Inflammatory macrophage treated with lipopolysaccharide for 4 hours (primary cell): ENCODE measurements at places on chromosomes 6 and 20.
A peak's percentile ranks its signal among the peaks of the same experiment; 100 is the strongest.

DNA sequence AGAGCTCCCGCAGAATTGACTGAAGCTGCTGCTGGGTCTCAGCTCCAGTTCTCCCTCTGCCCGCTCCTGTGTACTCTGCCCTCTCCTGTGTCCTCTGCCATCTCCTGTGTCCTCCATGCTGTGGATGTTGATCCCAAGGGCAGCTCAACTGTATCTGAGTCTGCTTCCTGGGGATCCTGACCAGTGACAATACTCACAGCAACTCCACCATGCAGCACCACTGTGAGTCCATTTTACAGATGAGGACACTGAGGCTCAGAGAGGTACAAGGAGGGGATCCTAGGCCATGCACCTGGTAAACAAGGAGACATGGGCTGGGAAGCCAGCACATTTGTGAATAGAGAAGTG is 8.6 kb downstream of the TP53RK start:
- DNase-seq = no peak

DNA sequence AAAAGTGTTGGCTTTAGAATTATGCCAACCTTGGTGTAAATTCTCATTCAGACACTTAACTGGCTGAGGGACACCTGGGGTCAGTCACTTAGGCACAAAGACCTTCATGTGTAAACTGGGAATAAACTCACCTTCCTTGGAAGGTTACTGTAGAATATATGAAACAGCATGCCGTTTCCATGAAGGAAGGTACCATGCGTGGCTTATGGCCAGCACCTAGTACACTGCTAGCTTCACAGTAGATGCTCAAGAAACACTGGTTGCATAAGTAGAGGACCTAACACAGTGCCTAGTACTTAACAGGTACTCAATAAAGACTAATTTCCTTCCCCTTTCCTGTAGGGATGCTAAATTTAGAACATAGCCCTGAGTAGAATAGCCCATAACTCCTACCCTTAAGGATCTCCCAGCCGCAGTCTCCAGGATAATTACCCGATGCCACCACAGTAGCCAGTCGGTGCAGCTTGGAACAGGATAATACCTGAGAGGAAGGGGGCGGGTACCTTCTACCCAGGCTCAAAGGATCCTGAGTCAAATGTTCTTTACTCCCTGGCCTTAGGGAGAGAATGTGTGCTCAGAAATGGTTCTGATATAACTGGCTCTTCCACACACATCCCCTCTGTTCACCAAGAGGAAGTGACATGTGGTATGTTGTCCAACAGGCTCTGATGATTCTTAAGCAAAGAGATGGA is 3.6 kb downstream of the BCL2L1 start:
- no peak for DNase-seq

DNA sequence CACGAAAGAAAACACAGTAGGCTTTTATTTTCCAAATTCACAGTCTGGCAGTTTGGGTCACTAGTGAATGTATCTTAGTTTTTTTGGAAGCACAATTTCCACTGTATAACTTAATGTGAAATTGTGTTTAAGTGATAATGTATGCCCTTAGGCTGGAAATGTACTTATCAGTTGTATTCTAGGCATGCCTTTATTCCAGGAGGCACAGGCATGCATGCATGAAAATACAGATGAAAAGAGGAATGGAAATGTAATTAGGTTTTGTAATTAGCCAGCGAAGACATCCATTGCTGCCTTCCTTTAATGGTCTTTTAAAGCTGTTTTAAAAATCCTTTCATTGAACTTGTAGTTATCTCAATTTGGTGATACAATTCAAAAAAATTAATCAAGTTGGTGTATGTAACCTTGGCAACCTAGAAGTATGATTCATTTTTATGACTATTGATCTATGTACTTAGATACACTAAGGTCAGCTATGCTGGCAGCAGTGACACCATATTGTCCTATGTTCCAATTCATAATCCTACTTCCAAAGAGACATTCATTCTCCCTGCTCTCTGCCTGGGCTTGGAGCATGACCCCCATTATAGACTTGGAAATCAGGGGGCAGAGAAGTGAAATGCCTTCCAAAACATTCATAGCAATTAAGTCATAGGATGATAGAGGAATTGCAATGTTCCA is 73.1 kb downstream of the SNAP25 start:
- DNase-seq = no peak

DNA sequence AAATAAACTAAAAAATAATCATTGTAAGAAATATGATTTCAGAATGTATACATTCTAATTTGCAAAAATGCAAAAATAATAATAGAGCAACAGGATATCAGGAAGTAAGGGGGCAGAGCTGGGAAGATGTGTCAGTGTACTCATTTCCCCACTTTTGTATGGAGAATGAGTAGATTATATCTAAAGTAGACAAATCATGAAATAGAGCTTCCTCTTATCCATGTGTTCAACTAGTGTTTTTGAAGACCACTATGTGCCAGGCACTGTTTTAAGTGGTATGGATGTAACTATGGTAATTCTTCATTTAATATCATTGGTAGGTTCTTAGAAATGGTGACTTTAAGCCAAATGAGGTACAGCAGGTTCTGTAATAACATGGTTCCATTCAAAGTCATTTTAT is 17.0 kb upstream of the BMP2 start:
- DNase-seq = no peak

DNA sequence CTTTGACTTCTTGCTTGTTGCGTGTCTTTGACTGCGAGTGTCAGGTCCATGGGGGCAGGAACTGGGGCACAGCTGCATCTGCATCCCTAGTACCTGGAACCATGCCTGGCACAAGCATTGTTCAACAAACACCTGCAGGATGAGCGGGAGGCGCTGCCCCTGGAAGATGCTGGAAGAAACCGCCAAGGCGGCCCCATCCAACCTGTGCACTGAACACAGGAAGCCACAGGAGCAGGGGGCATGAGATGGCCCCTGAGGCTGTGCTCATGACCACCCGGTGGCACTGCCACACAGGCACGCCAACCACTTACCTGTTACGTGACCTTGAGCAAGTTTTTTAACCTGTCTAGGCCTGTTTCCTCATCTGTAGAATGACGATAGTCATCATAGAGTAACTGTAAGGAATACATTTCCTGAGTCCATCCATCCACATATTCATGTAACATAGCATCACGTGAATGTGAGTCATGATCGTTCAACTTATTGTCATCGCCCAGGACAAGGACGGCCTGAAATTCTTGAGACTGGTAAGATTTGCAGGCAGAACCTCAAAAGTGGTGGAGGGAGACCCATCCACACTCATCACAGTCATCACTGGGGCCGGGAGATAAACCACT is 374.2 kb downstream of the PREX1 start:
- DNase-seq = no peak

DNA sequence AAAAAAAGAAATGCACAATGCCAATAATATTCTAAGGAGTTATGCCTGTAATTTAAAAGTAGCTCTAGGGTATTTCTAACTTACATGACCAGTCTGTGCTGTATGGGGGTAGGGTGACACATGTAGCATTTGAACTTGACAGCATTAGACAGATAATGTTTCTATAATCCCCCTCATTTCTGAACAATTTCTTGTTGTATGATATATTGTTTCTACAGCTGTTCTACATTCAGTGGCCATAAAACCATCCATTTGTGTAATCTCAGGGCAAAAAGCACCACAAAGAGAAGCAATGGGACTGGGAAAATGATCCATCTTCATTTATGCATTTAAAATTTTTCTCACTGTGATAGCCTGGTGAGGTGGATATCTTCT is 767.8 kb downstream of the TFAP2A start:
- DNase-seq = no peak

GRCh38 chr6:165671222-165671768 is 8.3 kb upstream of the PDE10A start:
- no peak for DNase-seq

DNA sequence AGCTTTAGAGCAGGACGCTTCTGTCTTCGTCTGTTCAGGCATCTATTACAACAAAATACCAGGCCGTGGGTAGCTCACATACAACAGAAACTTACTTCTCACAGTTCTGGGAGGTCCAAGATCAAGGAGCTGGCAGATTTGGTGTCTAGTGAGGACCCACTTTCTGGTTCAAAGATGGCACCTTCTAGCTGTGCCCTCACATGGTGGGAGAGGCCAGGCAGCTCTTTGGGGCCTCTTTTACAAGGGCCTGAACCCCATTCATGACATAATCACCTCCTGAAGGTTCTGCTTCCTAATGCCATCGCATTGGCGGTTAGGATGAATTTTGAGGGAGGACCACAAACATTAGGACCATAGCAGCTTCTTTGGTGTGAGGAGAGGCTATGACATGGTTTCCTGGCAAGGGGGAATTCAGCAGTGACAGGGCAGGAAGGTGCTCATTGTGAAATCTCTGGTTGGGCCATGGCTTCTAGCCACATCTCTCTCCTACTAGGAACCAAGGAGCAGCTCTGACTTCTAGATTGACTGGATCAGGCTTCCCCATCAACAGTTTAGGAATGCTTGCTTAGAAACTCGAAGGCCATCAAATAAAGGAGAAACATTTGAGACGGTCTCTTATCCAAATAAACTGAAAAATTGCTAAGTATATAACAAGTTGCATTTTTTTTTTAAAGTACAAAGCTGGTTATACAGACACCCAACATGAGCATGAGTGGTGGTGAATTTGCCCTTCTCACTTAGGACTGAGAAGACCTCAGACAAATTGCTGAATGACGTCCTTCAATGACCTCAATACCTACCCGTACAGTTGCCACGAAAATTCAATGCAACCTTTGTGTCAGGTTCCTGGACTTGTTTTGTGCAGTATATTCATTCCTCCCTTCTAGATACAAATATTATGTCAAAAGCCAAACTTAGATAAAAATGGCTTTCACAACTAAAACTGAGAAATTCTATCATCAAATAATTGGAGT is 140.7 kb downstream of the ZDHHC14 start:
- peak; percentile 54 for DNase-seq

DNA sequence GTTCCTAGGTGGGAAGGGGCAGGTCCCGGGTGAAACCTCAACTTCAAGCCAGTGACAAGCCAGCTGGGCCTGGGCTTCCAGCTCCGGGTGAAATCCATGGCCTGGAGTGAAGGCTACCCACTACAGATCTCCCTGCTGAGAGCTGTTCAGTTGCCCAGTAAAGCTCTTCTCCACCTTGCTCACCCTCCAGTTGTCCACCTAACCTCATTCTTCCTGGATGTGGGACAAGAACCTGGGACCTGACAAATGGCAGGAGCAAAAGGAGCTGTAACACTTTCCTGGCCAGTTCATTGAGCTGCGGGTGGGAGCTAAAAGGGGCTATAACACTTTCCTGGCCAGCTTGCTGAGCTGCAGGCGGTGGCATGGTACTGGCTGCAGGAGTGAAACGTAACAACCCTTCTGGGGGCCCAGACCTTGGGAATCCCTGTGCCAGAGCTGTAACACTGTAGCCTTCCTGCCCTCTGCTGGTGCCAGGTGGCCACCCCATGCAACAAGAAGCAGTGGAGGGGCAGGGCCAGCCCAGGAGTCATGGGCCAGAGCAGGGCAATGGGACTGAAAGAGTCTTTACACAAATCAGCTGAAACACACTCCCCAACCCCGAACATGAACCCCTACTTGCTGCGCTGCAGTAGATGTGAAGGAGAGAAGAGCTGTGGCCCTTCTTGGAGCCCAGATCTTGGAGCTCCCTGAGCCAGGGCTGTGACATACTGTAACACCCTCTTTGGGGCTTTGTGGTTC is 3.6 kb upstream of the HINT3 start:
- DNase-seq = peak; percentile 40

DNA sequence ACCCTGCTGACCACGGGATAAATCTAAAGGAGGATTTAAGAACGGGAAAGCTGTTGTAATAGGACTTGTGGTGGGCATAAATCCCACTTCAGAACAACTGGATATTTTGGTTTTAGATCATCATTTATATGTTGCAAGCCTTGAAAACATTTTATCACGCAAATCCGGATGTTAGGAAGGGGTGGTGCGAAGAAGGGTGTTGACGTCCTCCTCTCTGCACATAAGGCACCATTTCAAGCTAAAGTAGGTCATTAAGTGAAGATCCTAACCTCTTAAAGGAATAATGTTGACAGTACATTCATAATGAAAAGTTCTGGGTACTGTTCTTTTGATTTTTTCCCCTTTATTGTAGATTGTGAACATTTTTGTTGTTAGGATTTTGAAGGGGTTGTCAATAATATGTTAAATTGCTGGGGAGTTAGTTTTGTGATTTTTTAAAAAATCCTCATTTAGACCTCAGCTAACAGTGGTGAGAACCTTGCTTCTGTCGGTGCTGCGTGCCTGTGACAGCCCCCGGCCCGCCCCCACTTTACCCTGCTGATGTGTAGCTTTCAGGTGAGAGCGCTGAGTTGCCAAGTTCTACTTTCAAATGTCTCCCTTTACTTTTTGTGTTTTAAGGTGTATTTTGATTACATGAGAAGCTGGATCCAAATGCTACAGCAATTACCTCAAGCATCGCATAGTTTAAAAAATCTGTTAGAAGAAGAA is 88.8 kb downstream of the MAP3K4 start:
- no peak for DNase-seq

DNA sequence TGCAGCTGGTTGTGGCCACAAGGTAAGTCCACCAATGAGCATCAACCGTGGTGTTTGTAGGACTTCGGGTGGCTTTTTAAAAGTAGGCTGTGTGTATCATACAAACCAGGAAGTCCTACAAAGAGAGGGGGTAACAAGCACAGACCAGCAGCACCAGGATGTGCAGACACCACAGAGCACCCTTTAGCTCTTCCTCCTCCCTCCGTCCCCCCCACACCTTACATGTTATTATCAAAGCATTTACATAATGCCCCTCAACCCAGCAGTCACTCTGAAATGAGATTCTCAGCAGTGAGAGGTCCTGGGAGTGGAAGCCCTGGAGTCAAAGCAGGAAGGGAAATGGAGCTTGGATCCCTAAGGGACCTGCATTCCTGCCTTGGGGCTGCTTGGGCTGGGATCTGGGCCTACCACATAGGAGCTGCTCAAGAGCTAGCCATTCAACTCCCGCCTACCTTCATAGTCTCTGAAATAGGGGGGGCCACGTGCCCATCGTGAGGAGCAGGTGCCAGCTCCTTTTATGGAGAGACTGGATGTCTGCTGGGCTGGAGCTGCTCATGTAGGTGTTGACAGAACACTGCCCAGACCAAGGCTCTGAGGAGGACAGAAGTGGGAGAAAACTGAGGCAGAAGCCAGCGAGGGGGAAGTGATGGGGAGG is 90.6 kb downstream of the PSMB1 start:
- DNase-seq = no peak

DNA sequence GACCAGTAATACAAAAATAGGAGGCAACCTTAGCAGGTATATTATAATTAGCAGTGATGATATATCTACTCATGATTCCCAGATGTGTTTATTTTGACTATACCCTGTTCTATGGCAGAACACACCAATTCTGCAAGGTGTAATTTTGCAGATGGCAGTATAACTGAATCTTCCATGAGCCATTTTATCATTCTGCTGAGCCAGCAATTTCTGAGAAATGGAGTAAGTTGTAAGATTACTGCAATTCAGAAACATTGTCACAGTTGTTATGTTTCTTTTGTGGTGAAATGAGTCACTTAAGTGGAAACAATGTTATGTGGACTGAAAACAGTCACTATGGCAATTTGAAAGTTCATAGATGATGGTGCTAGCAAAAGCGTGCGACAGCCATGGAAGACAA is 63.7 kb upstream of the RIMS1 start:
- DNase-seq = no peak

GRCh38 chr20:35502352-35502751 is 27.1 kb downstream of the C20orf173 start:
- DNase-seq = peak; percentile 24
